G401 (cell line): ENCODE measurements at places on chromosomes 5 and 9. TPM values are rescaled to one million over a fixed set of nuclear protein-coding genes. Genes with fewer than 3 reads are reported as not detected.
A peak's percentile ranks its signal among the peaks of the same experiment; 100 is the strongest.

Gene RANBP3L
- not detected in 2 replicates for total RNA-seq

Gene SLC23A1
- total RNA-seq, result not detected in 2 replicates

Gene PRRT1B
- not detected in 2 replicates for total RNA-seq

Gene PITX1
- 60.2 and 66.1 TPM in 2 replicates for total RNA-seq

DNA sequence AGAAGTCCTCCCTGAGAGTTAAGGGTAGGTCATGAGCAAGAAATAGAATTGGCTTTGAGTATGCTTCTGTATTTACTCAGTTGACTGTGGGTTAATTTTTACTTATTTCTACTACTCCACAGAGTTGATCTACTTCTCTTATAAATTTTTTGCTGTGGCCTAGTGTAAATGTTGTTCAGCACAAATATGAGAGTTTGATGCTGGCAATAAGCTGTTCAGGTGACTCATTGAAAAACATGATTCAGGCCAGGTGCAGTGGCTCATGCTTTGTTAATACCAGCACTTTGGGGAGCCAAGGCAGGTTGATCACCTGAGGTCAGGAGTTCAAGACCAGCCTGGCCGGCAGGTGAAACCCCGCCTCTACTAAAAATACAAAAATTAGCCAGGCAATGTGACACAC, 4.5 kb upstream of the CDK7 start:
- DNase-seq, result no peak

DNA sequence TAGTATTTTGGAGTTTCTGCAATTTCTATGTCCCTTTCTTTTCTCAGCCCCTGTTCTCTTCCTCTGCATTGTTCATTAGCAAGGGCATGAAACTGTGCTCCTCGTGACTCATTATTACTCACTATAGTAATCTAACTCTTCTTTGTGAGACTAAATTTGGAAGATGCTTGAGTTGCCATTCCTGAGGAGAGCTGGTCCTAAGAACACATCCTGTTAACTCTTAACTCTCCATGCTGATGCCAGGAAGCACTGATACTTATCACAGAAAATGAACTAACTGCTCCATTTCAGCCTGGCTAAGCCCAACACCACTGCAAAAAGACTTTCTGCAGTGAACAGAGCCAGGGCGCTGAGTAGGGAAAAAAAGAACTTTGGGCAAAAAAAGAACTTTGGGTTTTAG, 10.6 kb upstream of the CSNK1A1 start:
- DNase-seq, result no peak

DNA sequence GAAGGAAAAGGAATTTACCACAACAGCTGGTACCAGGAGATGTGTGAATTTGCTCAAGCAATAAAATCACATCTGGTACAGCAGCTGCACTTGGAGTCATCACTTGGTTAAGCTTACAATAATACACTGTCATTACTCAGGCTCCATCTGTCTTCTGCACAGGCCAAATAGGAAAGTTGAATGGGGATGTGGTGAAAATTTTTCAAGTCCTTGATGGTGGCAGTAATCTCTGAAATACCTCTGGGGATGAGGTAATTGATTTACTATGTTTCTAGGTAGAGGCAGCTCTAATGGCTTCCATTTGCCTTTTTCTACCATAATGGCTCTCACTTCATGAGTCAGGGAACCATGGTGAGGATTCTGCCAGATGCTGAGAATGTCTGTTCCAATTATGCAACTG, 206.8 kb upstream of the ATP10B start:
- DNase-seq, result no peak

DNA sequence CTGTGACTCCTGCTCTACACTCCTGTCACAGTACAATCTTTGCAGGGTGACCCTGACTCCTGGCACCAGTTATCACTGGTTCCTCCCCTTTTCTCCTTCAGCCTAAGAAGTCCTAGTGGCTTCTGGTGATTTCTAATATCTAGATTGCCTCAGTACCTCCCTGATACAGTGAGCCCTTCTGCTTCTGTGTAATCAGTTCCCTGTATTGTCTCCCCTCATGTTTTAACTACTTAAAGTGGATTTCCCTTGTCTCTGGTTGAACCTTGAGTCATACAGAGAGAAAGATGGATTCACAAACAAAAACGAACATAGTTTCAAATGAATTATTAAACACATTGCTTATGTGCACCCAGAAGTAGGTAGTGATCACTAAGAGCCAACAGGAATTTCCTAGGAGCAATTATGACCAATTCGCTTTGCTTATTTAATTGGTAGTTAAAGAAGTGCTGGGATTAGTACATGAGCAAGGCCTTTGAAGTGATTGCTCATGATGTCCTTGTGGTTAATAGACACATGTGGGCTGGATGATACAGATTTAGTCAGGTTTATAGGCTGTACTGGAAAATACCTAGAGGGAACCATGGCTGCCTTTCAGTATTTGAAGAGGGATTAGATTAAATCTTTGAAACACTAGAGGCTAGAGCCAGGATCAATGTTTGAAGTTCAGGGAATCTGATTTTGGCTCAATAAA, 145.8 kb upstream of the MEF2C start:
- DNase-seq, result no peak

DNA sequence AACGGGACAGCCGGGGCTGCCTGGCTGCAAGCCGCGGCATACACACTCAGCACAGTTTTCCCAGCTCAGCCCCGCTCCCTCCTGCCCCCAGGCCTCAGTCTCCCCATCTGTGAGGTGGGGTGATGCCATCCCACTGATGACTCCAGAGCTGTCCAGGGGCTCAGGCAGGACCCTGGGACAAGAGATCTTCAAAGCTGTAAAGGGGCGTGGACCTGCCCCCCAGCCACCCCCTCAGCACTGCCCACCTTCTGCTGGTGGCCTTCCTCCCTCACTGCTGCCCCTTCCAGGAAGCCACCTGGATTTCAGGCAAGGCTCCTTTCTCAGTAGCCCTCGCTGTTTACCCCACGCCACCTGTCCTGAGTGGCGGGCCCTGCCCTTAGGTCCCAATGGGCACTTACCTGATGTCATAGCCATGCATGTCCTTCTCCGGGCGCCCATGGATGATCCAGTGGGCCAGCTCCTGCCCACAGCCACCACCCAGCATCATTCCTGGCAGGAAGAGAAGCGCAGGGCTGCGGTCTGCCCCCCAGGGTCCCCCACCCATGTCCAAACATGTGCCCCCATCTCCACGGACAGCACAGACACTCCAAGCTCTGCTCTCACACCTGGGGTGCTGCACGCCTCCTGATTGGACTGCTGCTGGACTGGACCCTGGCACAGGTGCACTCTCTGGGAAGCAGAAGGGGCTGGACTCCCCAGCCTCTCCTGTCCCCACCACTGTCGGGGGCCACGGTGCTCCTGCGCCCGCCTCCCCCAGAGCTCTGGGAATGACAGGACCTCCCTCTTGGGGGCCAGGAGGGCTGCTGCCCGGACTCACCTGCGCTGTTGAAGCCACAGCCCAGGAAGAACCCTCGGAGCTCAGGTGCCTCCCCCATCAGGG, 25.7 kb downstream of the SARDH start:
- no peak for DNase-seq

DNA sequence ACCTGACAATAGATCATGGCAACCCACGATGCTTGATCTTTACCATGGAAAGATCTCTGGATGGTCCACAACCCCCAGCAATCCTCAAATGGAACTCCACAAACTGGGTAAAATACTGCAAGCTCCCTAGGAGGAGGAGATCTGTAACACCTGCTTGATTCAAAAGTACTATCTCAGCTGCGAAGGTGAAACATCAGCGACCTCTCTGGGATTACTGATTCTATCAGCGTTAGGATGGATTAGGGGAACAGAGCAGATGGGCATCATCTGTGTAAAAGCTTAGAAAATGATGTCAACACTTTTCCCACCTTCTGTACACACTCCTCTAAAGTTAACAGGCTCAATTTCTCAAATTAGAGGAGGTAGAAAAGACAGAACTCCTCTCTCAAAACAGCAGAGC, 31.5 kb upstream of the TRPC7 start:
- DNase-seq, result no peak

GRCh38 chr5:135900276-135900675, 4.6 kb upstream of the IL9 start:
- no peak for DNase-seq

DNA sequence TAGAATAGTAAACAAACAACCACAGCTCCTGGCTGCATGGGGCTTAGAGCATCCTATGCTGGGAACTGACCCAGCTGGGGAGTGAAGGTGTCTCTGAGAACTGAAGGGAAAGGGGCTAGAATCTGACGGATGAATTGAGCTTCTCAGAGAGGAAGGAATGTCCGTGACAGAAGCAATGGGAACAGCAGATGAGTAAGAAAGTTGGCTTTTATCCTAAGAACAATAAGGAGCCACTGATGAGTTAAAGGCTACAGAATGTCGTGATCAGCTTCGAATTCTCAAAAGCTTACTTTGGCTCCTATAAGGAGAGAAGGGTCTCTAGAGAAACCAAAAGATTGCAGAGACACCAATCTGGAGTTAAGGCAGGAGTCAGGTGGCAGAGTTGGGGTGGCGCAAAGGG, 52.6 kb downstream of the EBF1 start:
- no peak for DNase-seq

DNA sequence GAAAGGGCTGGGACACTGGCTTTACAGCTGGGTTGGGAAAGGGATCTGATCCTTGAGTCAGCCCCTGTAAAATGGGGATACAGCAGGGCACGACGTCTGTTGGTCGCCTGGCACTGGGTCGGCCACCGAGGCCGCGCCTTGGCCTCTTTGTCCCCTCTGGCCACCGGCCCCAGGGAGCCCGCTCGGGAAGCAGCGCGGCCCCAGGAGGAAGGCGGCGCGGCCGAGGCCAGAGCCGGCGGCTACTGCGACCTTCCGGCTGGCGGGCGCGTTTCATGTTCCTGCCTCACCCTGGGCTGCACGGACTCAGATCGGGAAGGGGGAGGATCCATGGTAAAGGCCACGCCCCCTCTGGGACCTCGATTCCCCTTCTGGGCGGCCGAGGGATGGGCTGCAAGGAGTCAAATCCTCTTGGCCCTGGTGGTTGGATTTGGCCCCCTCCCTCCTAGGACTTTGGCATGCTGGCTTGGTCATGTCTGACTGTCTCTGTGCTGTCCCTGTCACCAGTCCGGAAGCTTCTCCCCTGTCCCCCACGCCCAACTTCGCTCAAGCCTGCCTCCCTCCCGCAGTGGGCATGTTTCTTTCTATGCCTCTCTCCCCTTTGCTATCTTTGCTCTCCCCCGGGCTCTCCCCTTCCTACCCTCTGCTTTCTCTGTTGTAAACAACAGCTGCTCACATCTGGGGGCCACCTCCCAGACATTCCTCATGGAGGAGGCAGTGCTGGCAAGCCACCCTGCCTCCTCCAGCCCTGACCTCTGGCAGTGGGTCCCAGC, 25.8 kb downstream of the FPGS start:
- peak; percentile 59 for DNase-seq

DNA sequence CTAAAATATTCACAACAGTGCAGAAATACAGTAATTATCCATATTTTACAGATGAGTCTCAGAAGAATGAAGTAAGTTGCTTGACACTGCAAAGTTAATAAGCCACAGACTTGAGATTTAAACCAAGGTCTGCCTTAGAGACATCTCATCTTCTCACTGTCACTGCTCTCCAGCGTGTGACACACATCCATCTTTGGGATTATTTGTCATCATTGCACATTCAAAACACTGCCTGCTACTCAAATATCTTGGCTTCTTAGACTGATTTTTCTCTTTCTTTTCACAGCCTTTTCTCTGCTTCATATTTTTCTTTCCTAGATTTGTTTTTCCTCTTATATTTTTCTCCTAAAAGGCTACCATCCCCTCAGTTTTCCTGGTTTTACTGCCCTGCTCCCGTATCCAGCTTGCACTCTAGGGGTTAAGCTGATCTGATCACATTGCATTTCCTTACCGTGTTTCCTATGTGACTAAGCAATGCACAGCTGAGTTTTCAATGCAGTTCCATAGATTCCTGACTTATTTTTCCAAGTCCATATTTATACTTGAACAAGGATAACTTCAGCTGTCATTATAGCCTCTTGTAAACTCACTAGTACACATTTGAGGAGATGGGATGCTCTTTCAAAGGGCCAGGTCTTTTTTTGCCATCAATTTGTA, 353.0 kb downstream of the PLK2 start:
- DNase-seq, result no peak

DNA sequence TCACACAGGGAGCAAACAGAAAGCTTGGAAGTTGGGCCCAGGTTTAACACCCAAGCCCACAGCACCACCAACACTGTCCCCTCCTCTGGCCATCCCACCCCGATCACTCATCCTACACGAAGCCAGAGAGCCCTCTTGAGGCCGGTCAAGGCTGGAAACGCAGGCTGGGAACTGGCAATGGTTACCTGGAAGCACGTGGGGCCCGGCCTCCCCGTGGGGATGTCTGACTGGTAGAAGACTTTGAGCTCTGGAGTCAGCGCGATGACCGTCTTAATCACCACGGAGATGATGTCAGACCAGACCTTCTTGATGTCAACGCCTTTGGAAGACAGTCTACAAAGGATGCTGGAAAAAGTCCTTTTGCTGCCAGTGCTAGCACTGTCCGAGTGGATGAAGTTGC, 104.1 kb downstream of the TTLL11 start:
- peak; percentile 62 for DNase-seq

GRCh38 chr5:147176422-147176821, 58.4 kb upstream of the STK32A start:
- DNase-seq, result no peak

- no peak for DNase-seq
These were observed 55.1 kb downstream of the MRPL36 start for GRCh38 chr5:1744393-1745122.

DNA sequence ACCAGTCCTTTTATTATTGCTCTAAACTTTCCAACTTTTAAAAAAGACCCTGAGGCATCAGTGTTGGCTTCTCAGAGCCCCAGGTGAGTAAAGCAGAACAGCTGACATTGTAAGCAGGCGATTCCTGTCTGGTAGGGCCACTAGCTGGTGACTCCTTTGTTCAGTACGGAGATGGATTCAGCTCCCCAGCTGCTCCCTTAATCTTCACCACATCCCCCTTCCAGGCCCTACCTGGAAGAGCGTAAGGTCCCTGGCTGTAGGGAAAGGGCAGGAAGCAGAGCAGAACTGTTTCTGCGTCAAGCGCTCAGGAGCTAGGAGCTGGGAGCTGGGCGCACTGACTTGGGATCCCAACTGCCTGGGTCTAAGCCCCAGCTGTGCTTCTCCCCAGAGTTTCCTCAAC, 203.7 kb upstream of the TAS2R1 start:
- DNase-seq, result no peak
